ENCODE measurements at places on chromosomes 11 and 22. TPM values are rescaled to one million over a fixed set of nuclear protein-coding genes. Genes with fewer than 3 reads are reported as not detected.

DNA sequence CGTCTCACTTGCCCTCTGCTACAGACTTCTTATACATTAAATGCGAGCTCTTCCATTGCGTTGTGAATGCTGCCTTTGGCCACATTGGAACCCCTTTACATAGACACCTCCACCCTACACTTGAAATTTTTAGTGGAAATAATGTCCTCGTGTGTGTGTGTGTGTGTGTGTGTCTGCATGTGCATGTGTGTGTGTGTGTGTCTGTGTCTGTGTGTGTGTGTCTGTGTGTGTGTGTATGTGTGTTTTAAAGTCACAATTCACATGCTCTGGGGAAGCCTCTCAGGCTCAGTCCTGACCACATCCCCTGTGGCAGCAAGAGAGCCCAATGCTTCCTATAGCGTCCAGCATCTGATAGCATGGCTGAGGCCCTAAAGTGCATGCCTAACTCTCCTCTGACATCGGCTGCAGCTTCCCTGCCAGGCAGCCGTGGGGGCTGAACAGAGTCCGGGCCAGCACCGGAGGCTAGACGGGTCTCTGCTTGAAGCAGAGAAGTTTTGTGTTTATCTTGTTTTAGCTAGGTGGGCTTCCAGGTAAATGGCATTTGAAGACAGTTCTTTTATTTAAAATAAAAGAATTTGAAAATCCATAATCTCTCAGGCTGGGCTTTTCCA lies 64.5 kb upstream of the EMID1 start:
- DNase-seq: no peak

DNA sequence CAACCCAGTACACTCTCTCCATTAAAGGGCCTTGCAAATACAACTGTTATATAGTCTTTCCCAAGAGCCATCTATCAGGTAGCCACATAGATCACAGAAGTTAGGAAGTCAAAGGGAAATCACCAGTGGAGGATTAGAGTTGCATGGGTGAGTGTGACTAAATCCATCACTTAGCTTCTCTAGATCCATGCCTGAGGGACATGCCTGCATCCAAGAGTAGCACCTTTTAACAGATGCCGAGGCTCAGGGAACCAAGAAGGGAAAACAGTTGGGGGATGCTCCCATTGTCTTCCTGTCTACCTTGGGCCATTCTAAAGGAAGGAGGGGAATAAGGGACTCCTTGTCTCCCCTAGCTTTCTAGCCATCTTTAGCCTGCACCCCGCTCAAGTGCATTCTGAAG lies 77.9 kb downstream of the XRRA1 start:
- DNase-seq: no peak

The MS4A7 gene
- 10.8 TPM for polyA plus RNA-seq

The OR52N4 gene
- polyA plus RNA-seq: 0.20 TPM

The UPB1 gene
- 0.14 TPM for polyA plus RNA-seq
